ENCODE measurements at places on chromosomes 5 and 9. TPM values are rescaled to one million over a fixed set of nuclear protein-coding genes. Genes with fewer than 3 reads are reported as not detected.

DNA sequence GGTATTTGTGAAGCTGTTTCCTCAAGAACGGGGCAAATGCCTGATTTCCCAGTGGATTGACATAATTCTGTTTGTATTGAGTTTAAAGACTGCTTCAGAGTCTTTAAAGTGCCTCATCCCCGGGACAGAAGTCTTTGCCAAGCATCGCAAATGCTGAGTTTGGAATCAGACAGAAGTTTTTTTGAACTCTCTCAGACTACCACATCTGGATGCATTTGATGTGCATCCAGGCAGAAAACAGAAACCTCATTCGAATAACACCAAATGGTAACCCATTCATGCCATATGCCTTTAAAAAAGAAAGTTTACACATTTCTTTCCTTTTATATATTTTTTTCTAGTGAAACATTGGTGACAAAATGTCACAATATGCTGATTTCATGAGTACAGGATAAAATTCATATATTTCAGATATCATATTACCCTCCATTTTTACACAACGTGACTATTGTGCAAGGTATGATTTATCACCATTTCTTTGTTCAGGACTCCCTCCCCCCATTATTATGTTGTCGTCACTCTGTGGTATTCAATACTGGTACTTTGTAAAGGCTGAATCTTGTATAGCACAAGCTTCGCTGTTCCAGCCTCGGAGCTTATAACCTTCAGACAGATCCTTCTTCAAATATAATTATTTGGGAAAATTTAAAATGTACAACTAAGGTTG, 91.1 kb downstream of the ZNF608 start:
- H3K4me3 ChIP-seq = no peak overlapping the region
- no peaks in the 10 kb centered on the region for H3K36me3 ChIP-seq
- peaks cover 3% of the 10 kb centered on the region for H3K4me1 ChIP-seq
- H3K27me3 ChIP-seq = peaks cover 28% of the 10 kb centered on the region
- no peak overlapping the region for H3K27ac ChIP-seq

The ENTREP1 gene
- total RNA-seq = not detected

GRCh38 chr5:81163651-81164050, 69.5 kb upstream of the CKMT2 start:
- no peak for DNase-seq
- no peaks in the 10 kb centered on the region for H3K36me3 ChIP-seq
- peaks cover 13% of the 10 kb centered on the region for H3K4me1 ChIP-seq
- H3K27me3 ChIP-seq = no peaks in the 10 kb centered on the region

- no peaks in the 10 kb centered on the region for H3K36me3 ChIP-seq
- H3K4me3 ChIP-seq = no peak overlapping the region
- no peak overlapping the region for H3K27ac ChIP-seq
- peaks cover 12% of the 10 kb centered on the region for H3K27me3 ChIP-seq
Measured at GRCh38 chr5:36250427-36250826, 8.7 kb upstream of the NADK2 start.

- no peak for DNase-seq
- no peak overlapping the region for H3K4me3 ChIP-seq
- H3K36me3 ChIP-seq = no peaks in the 10 kb centered on the region
- H3K27ac ChIP-seq = no peak overlapping the region
- H3K4me1 ChIP-seq = peaks cover 2% of the 10 kb centered on the region
Measured at GRCh38 chr5:82168294-82168693, 109.9 kb downstream of the RPS23 start.

GRCh38 chr5:56612759-56613158, 202.6 kb upstream of the MAP3K1 start:
- H3K36me3 ChIP-seq = peaks cover 42% of the 10 kb centered on the region
- H3K27me3 ChIP-seq = no peaks in the 10 kb centered on the region
- peak overlapping the region; percentile 72 for H3K4me3 ChIP-seq
- H3K4me1 ChIP-seq = peaks cover 58% of the 10 kb centered on the region

The BRD8 gene
- total RNA-seq = 75.5 TPM

GRCh38 chr9:89721971-89722530, 117.2 kb downstream of the GADD45G start:
- H3K4me3 ChIP-seq = no peak overlapping the region
- peaks cover 19% of the 10 kb centered on the region for H3K4me1 ChIP-seq
- no peak overlapping the region for H3K27ac ChIP-seq
- peaks cover 12% of the 10 kb centered on the region for H3K36me3 ChIP-seq
- no peak for DNase-seq

DNA sequence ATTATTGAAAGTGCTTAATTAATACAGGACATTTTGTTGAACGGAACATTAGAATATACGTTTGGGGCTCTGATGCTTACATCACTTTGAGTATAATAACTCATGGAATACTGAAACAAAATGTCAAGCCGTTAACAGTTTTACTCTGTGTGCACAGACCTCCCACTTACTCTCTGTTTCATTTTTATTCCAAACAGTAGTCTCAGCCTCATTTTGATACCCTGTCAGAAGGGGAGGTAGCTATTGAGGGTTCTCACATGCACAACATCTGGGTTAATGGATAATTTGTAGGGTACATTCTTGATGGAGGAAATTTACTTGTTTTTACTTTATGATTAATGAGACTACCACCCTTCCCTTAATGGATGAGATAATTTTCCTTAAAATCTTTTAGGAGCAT, 59.0 kb downstream of the SCAMP1 start:
- H3K27ac ChIP-seq = no peak overlapping the region
- no peak for DNase-seq
- no peaks in the 10 kb centered on the region for H3K4me1 ChIP-seq
- H3K4me3 ChIP-seq = no peak overlapping the region

DNA sequence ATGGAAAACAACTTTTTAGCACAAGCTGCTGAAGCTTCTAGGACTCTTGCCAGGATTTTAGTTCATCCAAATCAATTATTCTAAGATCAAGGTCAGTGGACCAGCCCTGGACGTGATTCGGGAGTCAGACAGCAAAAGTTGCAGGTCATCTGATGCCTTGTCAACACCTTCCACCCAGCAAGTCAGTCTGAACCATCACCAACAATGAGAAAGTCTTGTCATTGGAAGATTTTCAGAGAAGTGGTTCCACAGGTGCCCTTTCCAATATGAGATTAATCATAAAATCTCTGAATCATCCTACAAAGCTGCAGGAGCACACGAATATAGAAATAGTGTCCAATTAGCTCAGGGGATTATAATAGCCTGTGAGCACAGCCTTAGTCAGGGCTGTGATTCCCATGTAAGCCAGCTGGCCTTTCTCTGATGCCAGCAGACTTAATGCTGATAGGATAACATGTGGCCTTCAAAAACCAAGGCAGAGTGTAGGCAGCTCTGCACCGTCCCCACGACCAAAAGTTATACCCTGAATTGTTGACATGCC, 445.0 kb upstream of the TRPC7 start:
- no peaks in the 10 kb centered on the region for H3K27me3 ChIP-seq
- H3K36me3 ChIP-seq = no peaks in the 10 kb centered on the region

The CER1 gene
- not detected for total RNA-seq

DNA sequence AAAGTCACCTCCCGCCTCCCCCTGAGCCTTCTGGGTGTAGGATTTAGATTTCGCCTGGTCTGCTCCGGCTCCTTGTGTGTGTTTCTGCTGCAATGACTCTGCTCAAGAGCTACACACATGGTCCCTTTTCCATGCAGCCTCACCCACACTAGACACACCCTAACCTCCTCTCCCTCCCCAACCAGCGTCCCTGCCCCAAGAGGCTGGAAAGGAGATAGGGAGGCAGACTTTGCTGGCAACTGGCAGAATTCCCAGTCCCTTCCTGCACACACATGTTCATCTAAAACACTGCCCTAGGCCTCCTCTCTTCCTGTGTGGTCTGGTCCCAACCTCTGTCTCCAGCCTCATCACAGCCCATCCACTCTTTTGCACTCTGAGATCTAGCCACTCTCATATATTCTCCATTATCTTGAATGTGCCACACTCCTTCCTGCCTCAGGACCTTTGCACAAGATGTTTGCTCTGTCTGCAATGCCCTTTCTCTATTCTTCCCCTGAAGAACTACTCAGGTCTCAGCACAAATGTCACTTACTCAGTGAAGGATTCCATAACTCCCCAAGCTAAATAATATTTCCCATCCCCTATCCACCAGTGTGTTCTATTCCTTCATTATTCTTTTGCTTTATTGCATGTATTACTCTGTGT, 253.8 kb downstream of the CDK5RAP2 start:
- H3K27me3 ChIP-seq = peaks cover 5% of the 10 kb centered on the region
- peaks cover 2% of the 10 kb centered on the region for H3K4me1 ChIP-seq
- no peaks in the 10 kb centered on the region for H3K36me3 ChIP-seq
- no peak for DNase-seq
- H3K27ac ChIP-seq = no peak overlapping the region

DNA sequence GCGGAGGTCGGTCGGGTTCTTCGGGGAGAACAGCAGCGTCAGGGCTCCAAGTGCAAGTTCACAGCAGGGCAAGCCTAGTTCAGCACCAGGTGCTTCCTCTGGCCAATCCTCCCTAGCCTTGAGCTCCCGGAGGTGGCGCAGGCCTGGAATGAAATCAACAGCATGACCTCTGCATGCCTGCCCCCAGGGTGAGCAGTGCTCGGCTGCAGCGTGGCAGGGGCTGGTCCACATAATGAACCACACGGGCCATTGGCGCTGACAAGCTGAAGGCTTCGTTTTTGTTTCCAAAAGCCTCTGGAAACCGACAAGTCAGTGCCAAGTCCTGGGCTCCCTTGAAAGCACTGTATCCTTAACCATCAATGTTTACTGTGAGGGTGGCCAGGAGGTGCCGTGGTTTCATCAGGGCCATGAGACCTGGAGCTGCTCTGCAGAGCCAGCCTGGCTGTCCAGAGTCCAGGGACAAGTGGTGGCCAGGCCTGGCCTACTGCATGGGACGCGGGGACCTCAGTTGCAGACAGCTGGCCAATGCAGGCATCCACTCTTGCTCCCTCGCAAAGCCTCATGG, 2.1 kb upstream of the INPP5E start:
- H3K4me1 ChIP-seq = peaks cover 15% of the 10 kb centered on the region
- no peak overlapping the region for H3K27ac ChIP-seq
- H3K36me3 ChIP-seq = peaks cover 8% of the 10 kb centered on the region

DNA sequence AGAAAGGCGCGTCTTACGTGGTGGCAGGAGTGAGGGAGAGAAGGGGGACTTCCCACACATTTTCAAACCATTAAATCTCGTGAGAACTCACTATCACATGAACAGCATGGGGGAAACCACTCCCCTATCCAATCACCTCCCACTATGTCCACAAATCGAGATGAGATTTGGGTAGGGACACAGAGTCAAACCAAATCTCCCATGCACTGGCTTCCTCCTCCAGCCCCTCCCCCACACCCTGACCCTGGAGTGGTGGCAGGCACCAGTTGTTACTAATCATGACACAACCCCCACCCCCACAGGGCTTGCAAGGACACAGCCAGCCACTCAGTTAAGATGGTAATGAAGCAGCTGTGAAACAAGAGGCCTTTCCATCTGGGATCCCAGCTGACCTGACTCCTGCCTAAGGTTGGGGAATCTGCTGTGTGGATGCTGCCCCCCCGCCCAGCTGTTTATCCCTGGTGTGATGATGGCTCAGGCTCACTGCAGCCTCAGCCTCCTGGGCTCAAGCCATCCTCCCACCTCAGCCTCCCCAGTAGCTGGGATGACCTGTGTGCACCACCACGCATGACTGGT, 57.1 kb upstream of the FUBP3 start:
- no peaks in the 10 kb centered on the region for H3K36me3 ChIP-seq
- H3K4me3 ChIP-seq = no peak overlapping the region
- DNase-seq = no peak
- H3K27ac ChIP-seq = no peak overlapping the region
- H3K27me3 ChIP-seq = peaks cover 5% of the 10 kb centered on the region

DNA sequence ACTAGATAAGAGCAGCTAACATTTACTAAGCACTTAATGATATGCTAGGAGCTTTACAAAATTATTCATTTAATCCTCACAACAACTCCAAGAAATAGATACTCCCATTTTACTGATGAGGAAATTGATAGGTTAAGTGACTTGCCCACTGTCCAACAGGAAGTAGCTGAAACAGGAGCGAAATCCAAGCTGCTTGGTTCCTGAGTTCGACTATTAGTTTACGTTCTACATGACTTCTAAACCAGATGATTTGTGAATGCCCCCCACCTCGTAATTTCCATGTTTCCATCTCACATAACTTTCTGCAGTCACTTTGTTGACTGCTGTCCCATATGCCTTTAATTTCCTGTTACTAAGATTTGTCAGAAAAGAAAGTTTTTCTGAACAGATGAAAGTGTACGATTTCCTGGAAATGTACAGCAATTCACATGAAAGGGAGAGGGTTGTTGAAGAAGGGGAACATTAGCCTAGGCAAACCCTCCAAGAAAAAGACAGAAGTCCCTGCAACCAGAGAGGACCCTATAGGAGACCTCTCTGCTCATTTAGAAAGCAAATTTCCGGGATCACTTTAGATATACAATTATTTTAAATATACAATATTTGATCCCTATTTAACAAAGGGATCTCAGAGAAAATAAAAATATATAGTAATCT, 279.1 kb upstream of the EFNA5 start:
- H3K4me1 ChIP-seq = peaks cover 16% of the 10 kb centered on the region
- no peaks in the 10 kb centered on the region for H3K27me3 ChIP-seq
- H3K4me3 ChIP-seq = peak overlapping the region; percentile 73
- no peak for DNase-seq
- H3K36me3 ChIP-seq = peaks cover 11% of the 10 kb centered on the region
- H3K27ac ChIP-seq = peak overlapping the region; percentile 92

DNA sequence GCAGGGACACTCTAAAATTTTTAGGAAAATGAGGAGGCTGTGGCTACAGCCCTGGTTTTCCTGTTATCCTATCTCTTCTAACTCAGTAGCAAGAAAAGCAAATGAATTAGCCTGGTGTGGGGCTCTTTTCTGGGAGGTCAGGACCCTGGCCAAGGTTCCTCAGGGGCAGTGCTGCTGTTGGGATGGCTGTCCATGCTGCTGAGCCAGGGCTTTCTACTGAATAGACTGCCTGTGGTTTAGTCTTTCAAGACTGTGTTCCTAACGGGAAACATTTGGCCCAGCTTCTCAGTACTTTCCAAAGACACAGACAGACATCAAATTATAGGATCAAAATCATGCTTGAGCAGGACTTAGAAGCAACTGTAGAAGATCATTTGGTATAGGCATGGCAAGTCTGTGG, 18.1 kb downstream of the TNC start:
- H3K4me1 ChIP-seq = no peaks in the 10 kb centered on the region
- no peaks in the 10 kb centered on the region for H3K36me3 ChIP-seq
- DNase-seq = no peak
- H3K4me3 ChIP-seq = no peak overlapping the region

The RALGPS1 gene
- total RNA-seq = 4.8 TPM

The TMEM232 gene
- 0.91 TPM for total RNA-seq

DNA sequence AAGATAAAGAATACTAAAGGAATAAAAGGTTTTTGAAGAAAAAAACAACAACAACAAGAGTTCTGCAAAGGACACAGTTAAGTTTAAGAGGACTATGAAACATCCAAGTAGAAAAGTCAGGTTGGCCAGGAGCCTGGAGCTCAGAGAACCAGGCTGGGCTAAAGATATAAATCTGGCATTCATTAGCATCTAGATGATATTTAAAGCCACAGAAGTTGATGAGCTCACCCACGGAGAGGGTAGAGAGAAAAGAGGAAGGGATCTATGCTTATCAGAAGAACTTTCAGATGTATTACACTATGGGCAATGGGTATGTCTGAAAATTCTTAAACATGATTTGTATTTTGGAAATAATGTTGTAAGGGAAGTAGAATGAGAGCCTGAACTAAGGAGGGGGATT, 9.9 kb downstream of the MIER3 start:
- H3K4me1 ChIP-seq = peaks cover 3% of the 10 kb centered on the region
- peaks cover 28% of the 10 kb centered on the region for H3K36me3 ChIP-seq
- no peak for DNase-seq
- no peak overlapping the region for H3K27ac ChIP-seq
- H3K4me3 ChIP-seq = no peak overlapping the region

GRCh38 chr5:179368806-179369529, 23.7 kb upstream of the ADAMTS2 start:
- no peaks in the 10 kb centered on the region for H3K27me3 ChIP-seq
- H3K4me1 ChIP-seq = no peaks in the 10 kb centered on the region
- H3K4me3 ChIP-seq = no peak overlapping the region
- H3K27ac ChIP-seq = no peak overlapping the region
- H3K36me3 ChIP-seq = no peaks in the 10 kb centered on the region
- DNase-seq = no peak

The IFNK gene
- total RNA-seq = not detected

Data from activated naive CD8-positive, alpha-beta T cell treated with anti-CD3 and anti-CD28 coated beads, Interleukin-2, amount 10 ng/mL, durations not matched to agents 7 days and 5 days (primary cell).